ENCODE measurements at places on chromosomes 5 and 9.

DNA sequence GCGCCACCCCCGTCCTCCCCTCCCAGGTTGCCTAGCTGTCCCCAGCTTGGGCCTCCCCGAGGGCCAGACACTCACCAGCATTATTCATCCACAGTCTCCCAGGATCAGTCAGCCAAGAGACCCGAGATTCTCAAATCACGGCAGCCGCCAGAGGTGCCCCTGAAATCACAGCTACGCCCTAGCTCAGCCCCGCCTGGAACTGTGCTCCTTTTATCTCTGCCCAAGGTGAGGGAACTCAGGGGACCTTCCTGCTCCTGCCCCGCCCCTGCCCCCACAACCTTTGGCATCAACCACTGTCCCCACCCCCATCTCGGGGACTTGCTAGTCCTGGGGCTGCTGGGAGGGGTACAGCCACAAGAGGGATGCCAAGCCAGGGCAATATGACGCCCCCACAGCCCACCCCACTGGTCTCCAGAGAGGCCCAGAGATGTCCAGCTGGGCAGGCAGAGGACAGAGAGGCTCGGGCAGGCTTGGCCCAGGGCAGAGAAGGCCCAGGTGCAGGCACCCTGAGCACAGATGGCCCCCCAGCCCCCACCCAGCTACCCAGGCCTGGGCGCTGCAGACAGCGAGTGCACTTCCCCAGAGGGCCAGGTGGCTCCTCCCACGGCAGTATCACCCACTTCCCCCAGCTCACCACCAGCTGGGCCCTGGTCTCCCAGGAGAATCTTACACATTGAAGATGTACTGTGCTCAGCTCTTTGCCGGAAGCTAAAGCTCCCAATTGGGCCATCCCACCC is at the start of gene FUT7:
Gene FUT7 (minus strand): TSS at position 185 of the 737 bp plus-strand sequence. CDS start 97 bp downstream, at position 88.
- no peak for DNase-seq

DNA sequence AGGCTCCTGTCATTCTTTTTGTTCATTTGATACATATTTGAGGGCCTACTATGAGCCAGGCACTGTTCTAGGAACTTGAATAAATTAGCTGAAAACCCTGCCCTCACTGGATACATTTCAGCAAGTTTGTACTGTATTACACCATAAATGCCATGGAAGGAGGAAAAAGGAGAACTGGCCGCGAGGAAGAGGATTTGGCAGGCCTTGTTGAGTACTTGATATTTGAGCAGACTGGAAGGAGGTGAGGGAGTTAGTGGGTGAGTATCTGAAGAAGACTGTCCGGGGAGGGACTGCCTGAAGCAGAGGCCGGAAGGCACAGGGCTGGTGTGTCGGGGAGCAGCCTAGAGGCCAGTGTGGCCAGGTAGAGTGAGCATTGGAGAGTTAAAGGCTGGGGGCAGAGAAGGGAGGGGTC is 4.5 kb downstream of the SNX30 start:
- DNase-seq = no peak

- no peak for DNase-seq
Measured at GRCh38 chr5:67303356-67303755, 106.8 kb upstream of the CD180 start.

GRCh38 chr9:85662573-85662972 is 79.2 kb downstream of the AGTPBP1 start:
- no peak for DNase-seq

GRCh38 chr5:172288465-172288864 is 4.9 kb upstream of the UBTD2 start:
- no peak for DNase-seq

- no peak for DNase-seq
Measured at GRCh38 chr9:81022177-81022576, 667.2 kb downstream of the TLE1 start.

DNA sequence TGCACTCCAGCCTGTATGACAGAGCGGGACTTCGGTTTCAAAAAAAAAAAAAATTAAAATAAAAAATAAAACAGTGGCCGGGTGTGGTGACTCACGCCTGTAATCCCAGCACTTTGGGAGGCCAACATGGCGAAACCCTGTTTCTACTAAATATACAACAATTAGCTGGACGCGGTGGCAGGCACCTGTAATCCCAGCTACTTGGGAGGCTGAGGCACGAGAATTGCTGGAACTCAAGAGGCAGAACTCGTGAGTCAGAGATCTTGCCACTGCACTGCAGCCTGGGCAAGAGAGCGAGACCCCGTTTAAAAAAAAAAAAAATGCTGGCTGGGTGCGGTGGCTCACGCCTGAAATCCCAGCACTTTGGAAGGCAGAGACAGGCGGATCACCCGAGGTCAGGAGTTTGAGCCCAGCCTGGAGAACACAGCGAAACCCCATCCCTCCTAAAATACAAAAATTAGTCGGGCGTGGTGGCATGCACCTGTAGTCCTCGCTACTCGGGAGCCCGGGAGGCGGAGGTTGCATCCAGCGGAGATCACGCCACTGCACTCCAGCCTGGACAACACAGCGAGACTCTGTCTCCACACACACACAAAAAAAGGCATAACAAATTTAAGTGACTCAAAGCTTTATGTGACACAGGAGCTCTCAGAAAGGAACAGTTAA is 1.5 kb upstream of the NPM1 start:
- DNase-seq = no peak

GRCh38 chr5:164663198-164663989 is 1158.0 kb downstream of the MAT2B start:
- DNase-seq = no peak

GRCh38 chr9:84759300-84759750 is 89.8 kb downstream of the NTRK2 start:
- no peak for DNase-seq

GRCh38 chr5:146368137-146368536 is 29.5 kb downstream of the POU4F3 start:
- DNase-seq = no peak

DNA sequence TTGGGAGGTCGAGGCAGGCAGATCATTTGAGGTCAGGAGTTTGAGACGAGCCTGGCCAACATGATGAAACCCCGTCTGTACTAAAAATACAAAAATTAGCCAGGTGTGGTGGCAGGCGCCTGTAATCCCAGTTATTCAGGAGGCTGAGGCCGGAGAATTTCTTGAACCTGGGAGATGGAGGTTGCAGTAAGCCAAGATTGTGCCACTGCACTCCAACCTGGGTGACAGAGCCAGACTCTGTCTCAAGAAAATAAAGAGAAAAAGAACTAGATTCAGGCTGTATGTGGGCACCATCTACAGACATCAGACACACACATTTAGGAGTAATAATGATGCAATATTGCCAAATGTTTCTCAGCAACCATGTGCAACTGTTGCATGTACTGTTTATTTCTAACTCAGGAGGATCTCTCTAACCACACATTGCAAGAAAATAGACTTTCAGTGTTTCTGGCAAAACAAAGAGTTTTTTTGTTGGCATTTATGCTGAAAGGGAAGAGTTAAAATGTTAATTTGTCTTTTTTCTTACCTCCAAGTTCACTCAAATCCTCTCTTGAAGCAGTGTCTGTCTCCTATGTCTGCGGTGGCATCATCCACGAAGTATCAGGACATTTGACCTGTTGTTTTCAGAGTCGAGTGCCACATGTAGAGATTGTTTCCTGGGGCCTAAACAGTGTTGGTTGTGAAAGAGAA is 5.1 kb upstream of the ORM1 start:
- no peak for DNase-seq

GRCh38 chr9:114216081-114216480 is 60.7 kb downstream of the COL27A1 start:
- no peak for DNase-seq

GRCh38 chr5:59489551-59489950 is 404.0 kb downstream of the PDE4D start:
- DNase-seq = no peak

GRCh38 chr5:81167078-81167477 is 66.0 kb upstream of the CKMT2 start:
- DNase-seq = no peak

GRCh38 chr5:122263352-122264030 is 48.5 kb upstream of the SNCAIP start:
- no peak for DNase-seq

DNA sequence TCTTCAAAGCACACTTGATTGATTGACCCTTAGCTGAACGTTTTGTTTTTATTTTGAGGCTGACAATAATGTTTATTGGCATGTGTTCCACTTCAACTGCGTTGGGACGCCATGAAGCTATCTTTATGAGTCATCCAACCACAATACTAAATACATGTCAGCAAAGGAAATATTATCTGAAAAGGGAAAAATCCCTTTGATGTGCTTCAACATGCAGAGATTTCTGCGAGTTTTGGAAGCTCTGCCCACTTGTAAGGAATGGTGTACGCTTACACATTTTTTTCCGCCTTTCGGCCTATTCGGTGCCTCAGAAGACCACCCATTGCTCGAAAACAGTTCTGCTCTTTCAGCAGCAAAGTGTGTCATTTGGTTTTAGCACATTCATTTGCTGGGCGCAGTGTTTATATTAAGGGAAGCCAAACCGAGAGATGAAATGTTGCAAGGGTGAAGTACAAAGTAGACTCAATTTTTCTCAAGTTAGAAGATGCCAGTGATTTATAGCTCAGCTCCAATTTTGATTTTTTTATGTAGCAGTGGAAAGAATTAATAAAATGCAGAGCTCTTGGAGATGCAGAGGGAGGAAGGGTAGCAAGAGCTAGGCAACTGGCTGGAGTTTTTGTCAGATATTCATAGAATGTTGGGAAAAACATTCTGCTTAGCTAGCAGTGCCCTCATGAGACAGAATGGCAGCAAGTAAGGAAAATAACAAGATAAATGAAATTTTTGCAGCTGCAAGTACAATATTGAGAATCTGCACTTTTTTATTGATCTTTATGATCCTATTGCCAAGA is 68.9 kb downstream of the PRDM6 start:
- DNase-seq = no peak

- DNase-seq = no peak
Measured at GRCh38 chr9:91296354-91296753, 65.4 kb downstream of the AUH start.

DNA sequence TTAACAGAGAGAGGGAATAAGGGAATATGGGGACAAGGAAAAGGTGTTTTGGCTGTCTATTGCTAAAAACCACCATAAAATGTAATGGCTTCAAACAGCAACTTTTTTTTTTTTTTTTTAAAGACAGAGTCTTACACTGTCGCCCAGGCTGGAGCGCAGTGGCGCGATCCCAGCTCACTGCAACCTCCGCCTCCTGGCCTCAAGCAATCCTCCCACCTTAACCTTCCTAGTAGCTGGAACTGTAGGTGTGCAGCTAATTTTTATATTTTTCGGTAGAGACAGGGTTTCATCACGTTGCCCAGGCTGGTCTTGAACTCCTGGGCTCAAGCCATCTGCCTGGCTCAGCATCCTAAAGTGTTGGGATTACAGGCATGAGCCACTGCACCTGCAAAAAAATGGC is 4.3 kb upstream of the SPATA24 start:
- DNase-seq = no peak

- DNase-seq = no peak
Measured at GRCh38 chr9:36119476-36119875, 17.1 kb upstream of the GLIPR2 start.

DNA sequence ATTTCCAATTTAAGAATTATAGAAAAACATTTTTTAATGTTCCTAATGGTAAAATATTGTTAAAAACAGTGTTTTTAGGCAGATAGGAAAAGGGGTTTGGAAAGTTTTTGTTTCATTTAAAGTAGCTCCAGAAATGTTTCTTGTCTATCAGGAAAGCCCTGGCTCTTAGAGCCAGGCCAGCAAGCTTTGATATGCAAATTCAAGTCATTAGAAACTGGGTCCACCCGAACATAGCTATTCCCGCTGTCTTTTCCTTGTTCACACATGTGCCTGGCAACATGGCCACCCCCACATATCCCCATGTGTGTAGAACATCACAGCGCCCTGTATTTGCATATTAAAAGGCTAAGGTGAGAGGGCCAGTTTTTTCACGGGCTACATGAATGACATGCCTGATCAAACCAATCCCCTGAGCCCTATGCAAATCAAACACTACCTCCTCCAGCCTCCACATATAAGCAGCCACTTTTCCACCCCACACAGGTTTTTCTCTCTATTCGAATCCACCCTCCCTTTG is 925.3 kb upstream of the CDH10 start:
- no peak for DNase-seq

- DNase-seq = no peak
Measured at GRCh38 chr5:37400501-37400900, 21.4 kb downstream of the WDR70 start.

DNA sequence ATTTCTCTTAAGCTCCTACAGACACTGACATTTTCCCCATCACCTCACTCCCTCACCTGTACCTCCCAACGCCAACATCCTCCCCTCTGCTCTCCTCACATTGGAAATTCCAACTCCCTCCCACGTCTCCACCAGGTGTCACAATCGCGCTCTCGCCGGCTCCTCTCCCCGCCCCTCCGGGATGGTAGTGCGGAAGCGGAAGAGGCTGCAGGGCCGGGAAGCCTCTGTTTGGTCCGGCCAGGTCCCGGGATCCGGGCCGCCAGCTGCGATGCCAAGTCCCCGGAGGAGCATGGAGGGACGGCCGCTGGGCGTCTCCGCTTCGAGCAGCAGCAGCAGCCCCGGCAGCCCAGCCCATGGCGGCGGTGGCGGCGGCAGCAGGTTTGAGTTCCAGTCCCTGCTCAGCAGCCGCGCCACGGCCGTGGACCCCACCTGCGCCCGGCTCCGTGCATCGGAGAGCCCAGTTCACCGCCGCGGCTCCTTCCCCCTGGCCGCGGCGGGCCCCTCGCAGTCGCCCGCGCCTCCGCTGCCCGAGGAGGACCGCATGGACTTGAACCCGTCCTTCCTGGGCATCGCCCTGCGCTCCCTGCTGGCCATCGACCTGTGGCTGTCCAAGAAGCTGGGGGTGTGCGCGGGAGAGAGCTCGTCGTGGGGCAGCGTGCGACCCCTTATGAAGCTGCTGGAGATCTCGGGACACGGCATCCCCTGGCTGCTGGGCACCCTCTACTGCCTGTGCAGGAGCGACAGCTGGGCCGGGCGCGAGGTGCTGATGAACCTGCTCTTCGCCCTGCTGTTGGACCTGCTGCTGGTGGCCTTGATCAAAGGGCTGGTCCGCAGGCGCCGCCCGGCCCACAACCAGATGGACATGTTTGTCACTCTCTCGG is at the start of gene PLPP6:
Gene PLPP6 (plus strand): TSS at position 187 of the 881 bp plus-strand sequence. CDS start 82 bp downstream, at position 269.
- peak; percentile 50 for DNase-seq

- no peak for DNase-seq
Measured at GRCh38 chr9:10265153-10265631, 347.6 kb downstream of the PTPRD start.

GRCh38 chr9:135517407-135517822 is 3.8 kb upstream of the LCN1 start:
- no peak for DNase-seq

GRCh38 chr9:110748251-110748893 is 79.8 kb downstream of the MUSK start:
- no peak for DNase-seq
